ENCODE measurements at places on chromosomes 16 and 17.

- no peak for DNase-seq
These were observed 7.7 kb downstream of the MIEF2 start for GRCh38 chr17:18267927-18268711.

DNA sequence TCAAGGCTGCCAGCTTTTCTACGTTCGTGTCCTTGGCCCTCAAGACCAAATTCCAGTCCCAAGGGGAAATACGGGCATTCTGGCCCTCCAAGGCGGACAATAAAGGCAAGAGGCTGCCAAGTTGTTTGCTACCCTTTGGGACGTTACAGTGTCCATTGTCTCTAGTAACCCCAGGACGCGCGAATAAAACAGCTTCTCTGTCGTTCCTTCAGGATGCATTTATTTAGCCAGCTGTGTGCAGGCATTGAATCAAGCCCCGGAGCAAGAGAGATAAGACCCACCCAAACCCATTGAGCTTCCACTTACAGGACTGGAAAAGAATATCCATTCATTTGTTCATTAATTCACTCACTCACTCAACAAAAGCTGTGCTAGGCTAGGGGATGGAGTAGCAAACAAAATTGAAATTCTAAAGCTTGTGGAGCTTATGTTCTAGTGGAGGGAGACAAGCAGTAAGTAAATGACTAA lies 656 bp downstream of the MRPL58 start:
- DNase-seq: no peak

GRCh38 chr16:76059186-76059585 lies 218.0 kb upstream of the CNTNAP4 start:
- DNase-seq: no peak

DNA sequence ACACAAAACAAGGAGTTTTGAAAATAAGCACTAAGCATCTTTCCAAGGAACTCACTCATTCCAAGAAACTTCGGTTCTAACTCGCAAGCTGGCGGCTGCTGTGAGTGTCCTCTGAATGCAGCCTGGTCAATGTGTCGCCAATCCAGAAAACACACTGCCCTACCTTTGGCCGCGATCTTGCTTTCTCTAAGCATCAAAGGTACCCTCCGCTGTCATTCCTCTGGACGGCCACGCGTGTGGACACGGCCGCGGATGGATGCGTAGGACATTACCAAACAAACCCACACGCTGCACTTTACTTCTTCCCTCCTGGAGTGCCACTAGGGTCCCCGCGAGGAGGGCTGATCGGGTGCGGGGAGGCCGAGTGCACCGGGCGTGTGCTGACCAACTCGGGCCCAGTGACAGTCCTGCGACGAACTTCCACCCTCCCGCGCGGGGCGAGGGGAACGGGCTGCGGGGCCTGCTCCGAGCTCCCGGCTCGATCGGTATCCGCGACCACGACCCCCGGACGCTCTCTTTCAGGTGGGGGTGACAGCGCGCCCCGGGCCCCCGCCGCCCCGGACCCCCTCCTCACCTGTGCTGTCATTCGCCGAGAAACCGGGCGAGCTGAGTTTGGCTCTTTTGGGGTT lies 1.1 kb downstream of the CREBBP start:
- no peak for DNase-seq

DNA sequence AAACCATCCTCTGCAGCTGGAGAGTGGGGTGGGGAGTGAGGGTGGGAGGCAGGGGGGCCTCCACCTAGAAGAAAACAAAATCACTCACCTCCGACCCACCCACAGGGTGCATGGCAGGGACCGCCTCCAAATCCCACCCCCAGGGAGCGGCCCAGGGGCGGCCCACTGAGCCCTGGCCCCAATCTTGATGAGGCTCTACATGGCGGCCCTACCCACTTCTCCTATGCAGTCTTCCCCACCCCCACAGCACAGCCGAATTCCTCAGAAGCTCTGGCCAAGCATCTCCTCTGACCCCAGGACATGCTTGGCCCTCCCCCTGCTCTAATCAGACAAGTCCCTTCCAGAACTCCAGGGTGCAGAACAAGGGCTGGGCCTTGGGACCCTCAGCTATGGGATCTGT lies 18.2 kb upstream of the FASN start:
- no peak for DNase-seq

DNA sequence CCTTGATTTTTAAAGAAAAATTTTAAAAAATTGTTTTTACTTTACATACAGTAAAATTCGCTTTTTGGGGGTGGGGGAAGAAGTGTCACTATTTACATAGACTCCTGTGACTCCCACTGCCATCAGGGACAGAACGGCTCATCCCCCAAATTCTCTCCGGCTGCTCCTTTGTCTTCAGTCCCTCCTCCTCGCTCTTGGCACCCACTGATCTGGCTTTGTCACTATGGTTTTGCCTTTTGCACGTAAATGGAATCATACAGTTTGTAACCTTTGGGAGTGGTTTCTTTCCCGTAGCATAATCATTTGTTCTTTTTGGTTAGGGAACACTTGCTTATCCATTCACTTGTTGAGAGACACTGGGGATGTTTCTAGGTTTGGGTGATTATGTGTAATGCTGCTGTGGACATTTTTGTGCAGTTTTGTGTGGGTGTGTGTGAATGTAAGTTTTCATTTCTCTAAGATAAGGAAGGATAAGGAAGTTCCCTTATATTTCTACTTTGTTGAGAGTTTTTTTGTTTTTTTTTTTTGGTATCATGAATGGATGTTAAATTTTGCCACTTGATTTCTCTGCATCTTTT lies 27.4 kb downstream of the RAB11FIP4 start:
- DNase-seq: no peak

DNA sequence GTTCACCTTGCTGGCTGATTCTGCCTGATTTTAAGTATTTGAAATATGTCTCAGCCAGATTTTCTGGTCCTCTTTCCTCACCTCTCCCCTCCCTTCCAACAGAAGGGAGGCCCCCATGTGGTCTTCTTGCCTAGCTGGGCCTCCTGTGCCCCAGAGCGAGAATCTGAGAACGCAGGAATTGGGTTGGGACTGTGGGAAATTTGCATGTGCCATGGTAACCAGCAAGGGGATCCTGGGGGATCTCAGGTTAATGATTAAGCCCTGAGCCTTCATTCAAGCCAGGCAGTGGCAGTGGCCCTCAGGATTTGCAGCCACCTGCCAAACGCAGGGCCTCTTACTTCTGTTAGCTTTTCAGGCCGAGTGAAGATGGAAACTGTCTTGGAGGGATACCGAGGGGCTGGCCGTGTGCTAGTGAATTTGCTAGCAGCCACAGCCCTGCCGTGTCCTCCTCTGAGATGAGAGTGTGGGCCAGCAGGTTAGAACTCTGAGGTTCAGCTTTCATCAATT lies 40.2 kb downstream of the KSR1 start:
- no peak for DNase-seq

- no peak for DNase-seq
These were observed 365.7 kb upstream of the PMFBP1 start for GRCh38 chr16:72537664-72538063.

DNA sequence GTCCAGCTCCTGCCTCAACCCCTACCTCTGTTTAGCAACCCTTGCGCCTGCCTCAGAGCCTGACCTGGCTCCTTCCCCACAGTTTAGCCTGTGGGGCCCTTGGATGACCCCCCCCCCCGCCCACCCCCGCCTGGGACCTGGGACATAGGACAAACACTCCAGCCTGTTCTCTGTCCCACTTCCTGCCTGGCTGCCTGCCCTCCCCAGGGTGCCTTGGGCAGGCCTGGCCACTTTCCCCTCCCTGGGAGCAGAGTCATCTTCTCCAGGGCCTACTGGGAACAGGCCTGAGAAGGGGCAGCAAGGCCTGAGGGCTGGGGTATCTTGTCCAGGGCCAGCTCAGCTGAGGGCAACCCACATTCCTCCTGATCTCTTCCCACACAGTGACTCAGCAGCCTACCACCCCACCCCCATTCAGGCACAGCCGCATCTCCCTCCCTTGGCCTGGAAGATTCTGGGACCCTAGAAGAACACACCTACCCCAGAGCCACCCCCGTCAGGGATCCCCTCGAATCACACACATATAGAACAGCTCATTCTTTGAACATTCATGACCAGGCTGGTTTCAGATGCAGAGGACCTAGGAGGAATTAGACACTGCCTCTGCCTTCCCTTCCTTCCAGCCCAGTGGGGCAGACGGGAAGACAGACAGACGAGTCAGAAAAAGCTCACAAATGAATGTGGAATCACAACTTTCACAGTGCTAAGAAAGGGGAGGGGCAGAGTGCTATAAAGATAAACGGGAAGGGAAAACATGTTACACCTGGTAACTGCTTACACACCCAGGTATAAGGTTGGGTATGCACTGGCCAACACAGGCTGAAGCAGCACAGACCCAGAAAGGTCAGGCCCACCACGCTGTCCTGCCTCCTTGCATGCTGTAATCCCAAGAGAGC lies 6.0 kb downstream of the FHOD1 start:
- DNase-seq: no peak

DNA sequence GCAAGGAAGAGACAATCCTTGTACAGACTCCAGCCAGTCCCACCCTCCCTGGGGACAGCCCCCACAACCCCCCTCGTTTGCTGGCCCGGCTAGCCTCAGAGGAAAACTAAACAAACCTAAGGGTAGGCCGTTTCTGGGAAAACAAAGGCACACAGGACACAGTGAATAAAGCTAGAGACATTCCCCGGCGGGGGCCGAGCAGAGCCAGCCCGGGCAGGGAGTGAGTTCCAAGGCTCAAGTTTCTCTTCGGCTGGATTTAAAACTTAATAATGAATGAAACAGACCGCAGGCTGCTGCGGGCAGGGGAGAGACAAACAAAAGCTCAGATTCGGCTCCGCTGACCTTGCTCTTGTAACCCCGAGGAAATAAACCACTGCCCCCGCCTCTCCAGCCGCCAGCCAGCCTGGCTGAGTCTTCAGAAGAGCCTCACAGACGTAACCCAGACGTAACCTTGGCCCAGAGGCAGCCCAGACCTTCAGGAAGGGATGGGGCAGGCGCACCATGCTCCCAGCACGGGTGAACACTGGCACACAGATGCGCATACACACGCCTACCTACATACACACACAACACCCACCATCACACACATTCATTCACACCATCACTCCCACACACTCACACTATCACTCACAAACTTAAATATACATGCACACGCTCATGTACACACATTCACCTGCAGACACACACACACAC lies 216.0 kb downstream of the ZNF423 start:
- DNase-seq: no peak

- DNase-seq: no peak
These were observed 58.3 kb downstream of the TNRC6C start for GRCh38 chr17:78016852-78017251.

DNA sequence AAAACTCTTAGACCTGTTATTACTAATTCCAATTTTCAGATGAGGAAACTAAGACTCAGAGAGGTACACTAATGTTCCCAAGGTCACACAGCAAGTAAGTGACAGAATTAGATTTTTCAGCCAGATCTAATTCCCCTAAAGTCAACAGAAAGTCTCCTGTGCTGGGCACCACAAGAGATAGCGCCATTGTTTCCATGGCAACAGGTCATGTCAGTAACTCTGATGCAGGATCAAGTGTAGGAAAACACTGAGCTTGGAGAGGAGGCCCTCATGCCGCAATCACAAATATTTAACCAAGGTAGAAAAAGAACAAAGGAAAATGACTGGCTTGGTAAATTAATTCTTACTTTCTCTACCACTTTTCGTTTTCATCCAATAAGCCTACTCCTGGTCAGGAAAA lies 166.0 kb upstream of the CDH13 start:
- no peak for DNase-seq

Data from Kasumi-1 (cell line).